ENCODE measurements at places on chromosomes 4 and X.

- no peak for DNase-seq
Measured at GRCh38 chr4:92381616-92382015, 77.8 kb downstream of the GRID2 start.

DNA sequence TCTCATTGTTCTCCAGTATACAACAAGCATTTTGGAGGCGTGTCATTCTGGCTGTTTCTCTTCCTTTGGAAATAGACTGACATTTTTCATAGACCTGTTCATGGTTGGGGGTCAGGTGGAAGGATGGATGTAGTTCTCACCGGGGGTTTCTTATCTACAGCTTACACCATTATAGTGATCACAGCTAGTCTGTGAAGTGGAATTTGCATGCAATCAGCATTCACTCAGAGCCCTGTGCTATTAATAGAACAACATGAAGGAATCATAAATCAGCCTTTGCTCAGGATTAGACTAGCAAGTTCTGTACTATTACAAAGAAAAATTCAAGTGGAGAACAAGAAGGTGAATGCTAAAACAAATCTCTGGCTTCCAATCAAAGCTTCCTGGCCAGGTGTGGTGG lies 132.6 kb upstream of the PUDP start:
- DNase-seq = no peak

DNA sequence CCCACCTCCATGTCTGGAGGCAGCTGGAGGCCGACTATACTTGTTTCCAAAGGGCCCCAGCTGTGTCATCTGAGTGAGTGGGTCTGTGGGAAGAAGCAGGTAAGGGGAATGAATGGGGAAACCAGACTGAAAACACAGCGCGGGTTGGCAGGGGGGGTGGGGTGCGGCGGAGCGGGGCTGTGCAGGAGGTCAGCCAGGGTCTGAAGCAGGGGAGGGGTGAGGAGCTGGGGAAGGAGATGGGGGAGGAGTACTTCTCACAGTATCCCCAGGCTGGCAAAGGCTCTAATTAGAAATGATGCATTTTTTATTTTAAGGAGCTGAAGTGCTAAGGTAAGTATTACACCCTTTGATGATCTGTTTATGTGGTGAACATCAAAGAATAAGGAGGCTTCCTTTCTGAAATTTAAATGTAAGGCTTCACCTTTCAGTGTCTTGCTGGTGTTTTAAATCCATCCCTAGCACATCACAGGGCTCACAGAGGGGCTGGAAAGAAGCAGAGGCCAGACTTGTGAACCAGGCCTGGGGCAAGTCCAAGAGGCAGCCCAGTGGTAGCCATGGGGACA lies 37.5 kb downstream of the SMIM20 start:
- no peak for DNase-seq

- DNase-seq = no peak
Measured at GRCh38 chr4:179634862-179635261, 2192.6 kb upstream of the AGA start.

DNA sequence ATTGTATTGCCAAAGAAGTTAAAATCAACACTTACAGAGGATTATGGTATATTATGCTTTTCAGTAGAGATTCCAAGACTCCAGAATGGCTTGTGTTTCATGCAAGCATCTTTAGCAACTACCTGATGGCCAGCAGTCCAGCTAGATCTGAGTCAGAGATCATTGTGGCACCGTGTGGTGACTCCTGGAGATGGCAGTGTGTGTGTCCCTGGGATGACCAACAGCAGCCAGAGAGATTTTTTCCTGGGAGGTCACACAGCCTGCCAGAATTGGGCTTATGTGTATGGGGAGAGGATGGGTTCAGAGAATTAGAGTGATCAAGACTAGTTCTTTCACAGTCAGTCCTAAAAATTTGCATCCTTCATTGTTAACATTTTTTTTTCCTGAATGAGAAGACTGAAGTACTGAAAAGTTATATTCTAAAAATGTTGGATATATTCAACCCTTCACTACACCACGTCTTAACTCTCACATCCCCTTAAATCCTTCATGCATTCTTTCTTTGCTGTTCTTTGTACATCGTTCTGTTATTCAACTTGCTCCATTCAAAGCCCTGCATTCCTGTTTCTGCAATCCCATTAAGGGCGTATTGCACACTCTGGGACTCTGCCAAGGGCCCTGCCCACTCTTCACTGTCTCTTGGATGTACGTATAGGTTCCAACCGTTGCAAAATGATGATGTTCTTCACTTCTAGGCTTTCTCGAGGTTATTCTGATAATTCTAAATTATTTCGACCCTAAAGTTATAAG lies 12.4 kb downstream of the TENM3 start:
- no peak for DNase-seq

- no peak for DNase-seq
Measured at GRCh38 chr4:38723726-38724474, 58.9 kb downstream of the TLR10 start.

DNA sequence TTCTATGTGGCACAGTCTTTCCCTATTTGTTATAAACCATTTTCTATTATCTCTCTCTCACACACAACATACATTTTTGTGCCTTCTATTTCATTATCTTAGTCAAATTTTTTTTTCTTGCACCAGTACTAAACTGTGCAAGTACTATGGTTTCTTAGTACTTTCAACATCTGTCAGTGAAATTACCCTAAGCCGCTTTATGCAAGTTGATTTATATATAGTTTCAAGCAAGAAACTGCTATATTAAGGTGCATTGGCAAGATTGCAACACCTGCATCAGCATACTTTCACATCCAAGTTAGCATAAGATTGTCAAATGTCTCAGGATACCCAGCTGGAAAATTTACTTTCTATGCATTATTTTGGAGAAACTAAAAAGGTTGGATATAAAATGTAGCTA lies 180.2 kb upstream of the FSTL5 start:
- DNase-seq = no peak

DNA sequence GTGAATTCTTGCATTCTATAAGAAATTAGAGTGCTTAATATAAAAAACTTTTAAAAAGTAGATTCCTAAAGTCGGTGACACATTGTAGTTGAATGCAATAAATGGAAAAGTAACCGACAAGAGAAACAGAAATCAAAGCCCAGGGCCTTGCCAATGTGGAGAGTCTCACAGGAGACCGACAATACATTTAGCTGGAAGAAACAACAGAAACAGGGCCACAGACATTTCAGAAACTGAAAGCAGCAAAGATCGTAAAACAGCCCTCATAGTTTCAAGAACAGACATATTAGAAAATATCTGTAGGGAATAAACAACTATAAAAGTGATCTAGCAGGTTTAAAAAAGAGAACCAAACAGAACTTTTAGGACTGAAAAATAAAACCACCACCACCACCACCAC lies 49.5 kb downstream of the STAP1 start:
- DNase-seq = no peak

GRCh38 chr4:2186133-2186864 lies 55.6 kb downstream of the HAUS3 start:
- no peak for DNase-seq

DNA sequence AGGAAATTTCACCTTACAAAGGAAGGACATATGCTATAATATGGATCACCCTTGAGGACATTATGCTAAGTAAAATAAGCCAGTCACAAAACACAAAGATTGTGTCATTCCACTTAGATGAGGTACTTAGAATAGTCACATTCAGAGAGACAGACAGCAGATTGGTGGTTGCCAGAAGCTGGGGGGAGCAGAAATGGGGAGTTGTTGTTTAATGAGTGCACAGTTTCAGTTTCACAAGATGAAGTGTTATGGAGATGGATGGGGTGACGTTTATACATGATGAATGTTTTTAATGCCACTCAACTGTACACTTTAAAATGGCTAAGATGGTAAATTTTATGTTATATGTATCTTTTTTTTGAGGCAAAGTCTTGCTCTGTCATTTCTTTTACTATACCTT lies 14.8 kb upstream of the SPON2 start:
- DNase-seq = no peak
